ENCODE measurements at places on chromosomes 16 and 17. TPM values are rescaled to one million over a fixed set of nuclear protein-coding genes. Genes with fewer than 3 reads are reported as not detected.

FAM83G gene
- total RNA-seq = 13.1 TPM

C17orf113 gene
- total RNA-seq = 0.25 TPM

CCL5 gene
- 1.8 TPM for total RNA-seq

SCN4A gene
- total RNA-seq = under 0.01 TPM

HSD17B1 gene
- total RNA-seq = 0.49 TPM

MT1H gene
- total RNA-seq = not detected

ZSWIM7 gene
- total RNA-seq = 21.6 TPM

PPP1R1B gene
- not detected for total RNA-seq

TPSD1 gene
- not detected for total RNA-seq

KCNH6 gene
- total RNA-seq = 0.06 TPM

TBC1D3D gene
- 0.13 TPM for total RNA-seq

HDAC5 gene
- total RNA-seq = 50.3 TPM

GRAP gene
- total RNA-seq = 63.0 TPM

MT1F gene
- 1.5 TPM for total RNA-seq

TBC1D3H gene
- not detected for total RNA-seq

RECQL5 gene
- total RNA-seq = 7.1 TPM

ATP2A1 gene
- total RNA-seq = 0.16 TPM

SAMD14 gene
- total RNA-seq = 14.1 TPM

DERL2 gene
- 13.9 TPM for total RNA-seq

C17orf100 gene
- total RNA-seq = 0.16 TPM

ARHGDIG gene
- 0.13 TPM for total RNA-seq

CACNG3 gene
- total RNA-seq = not detected

CEMP1 gene
- total RNA-seq = not detected

KRTAP9-2 gene
- total RNA-seq = not detected

LRRC46 gene
- total RNA-seq = 0.16 TPM

ADGRG1 gene
- 33.0 TPM for total RNA-seq

SCARF1 gene
- total RNA-seq = 99.5 TPM

TLE7 gene
- not detected for total RNA-seq

WFIKKN1 gene
- not detected for total RNA-seq

HS3ST4 gene
- not detected for total RNA-seq

SKAP1 gene
- total RNA-seq = not detected

GAS2L2 gene
- not detected for total RNA-seq

KRTAP3-1 gene
- not detected for total RNA-seq

NUFIP2 gene
- 20.9 TPM for total RNA-seq

NDUFB10 gene
- total RNA-seq = 143 TPM

RNF43 gene
- not detected for total RNA-seq

ARMC5 gene
- 11.8 TPM for total RNA-seq

HS3ST3A1 gene
- total RNA-seq = not detected
